ENCODE measurements at places on chromosomes 12 and 14.

DNA sequence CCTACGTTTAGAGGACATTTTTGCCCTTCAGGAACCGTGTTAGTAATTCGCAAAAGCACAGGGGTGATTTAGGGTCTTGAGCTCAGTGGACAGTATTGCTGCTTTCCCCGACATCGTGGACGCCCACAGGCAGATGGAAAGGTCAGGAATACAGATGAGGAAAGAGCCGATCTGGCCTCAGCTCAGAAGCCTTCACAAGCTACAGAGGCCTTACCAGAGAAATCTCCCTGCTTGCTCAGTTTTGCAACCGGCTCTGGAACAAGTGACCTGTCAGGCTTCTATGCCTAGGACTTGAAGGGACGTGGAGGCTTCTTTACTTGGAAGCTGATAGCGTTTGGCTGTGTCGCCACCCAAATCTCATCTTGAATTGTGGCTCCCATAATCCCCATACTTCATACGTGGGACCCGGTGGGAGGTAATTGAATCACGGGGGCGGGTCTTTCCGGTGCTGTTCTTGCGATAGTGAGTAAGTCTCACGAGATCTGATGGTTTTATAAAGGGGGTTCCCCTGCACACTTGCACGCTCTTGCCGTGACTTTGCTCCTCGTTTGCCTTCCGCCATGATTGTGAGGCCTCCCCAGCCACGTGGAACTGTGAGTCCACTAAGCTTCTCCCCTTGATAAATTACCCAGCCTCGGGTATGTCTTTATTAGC, 332.5 kb downstream of the MED13L start:
- no peak for DNase-seq

- no peak for DNase-seq
Measured at GRCh38 chr12:41274643-41275042, 86.5 kb downstream of the PDZRN4 start.

DNA sequence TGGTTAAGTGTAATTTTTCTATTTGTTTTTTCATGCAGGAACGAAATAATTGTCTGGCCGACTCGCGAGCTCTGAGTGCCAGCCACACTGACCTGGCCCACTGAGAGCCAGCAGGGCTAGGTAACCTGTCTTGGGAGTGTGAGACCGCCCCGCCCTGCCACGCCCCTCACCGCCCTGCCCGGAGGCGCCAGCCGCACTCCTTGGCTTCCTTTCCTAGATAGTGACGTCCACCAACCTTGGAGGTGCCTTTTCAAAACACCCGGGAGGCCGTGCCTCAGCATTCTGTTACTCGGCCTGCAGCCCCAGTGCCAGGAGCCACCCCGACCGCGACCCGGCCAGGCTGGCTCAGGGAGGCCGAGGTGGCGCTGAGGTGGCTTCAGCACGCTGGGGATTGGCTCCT, 21.7 kb downstream of the XRCC3 start:
- no peak for DNase-seq

GRCh38 chr12:115760231-115760630, 517.3 kb downstream of the MED13L start:
- no peak for DNase-seq

GRCh38 chr12:5967645-5968415, 22.8 kb upstream of the ANO2 start:
- no peak for DNase-seq

DNA sequence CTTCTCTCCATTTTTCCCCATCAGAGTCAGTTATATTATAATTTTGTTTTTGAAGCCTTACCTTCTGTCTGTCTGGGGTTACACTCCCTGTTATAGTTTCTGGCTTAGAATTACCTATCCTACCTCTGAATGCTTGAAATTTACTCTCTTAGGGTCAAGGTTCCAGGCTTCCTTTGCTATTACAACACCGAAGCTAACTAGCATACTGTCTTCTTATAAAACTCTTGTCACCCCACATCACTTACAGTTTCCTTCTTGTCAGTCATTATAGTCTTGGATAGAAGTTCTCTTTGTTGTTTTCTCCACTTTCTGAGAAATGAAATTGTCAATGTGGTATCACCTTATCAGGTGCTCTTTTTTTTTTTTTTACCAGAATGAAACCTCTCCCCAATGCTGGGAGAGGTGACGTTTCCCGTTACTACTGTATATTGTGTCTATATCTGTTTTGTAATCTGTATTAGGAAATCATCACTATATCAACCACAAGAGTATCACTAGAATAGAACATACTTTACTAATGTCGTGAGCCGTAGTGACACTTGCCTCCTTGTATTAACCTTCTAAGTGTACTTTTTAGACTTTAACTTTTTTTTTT, 69.2 kb upstream of the PSMA6 start:
- DNase-seq = no peak

DNA sequence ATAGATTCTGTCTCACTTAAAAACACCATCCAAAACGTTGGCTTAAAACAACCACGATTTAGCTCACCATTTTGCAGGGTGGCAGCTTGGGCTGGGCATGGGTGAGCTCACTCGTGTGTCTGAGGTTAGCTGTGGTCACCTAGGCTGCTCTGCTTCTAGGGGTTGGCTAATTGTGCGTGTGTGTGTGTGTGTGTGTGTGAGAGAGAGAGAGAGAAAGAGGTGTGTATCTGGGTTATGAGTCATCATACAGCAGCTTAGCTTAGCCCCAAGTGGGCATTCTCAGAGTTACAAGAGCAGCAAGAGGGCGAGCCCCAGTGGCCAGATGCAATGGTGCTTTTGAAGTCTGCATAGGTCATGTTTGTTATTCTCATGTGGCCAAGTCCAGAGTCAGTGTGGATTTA, 6.0 kb downstream of the FBXW8 start:
- DNase-seq = peak; percentile 73

GRCh38 chr14:51119411-51120051, 24.6 kb upstream of the TRIM9 start:
- no peak for DNase-seq

DNA sequence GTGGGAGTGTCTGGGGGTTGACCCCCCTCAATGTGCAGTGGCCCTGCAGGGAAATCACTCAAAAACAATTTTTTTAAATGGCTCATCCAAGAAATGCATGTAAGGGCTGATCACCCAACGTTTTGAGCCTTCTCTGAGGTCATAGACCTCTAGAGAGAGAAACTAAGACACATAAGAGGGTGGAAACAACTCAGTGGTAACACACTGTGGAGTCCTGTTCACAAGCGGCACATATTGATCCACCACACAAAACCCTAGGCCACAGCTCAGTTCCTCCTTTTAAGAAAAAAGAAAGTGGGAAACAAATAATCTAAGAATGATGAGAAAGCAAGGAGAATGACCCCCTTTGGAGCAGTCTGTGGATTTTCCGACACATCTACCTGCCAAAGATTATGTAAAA, 83.0 kb upstream of the METAP2 start:
- no peak for DNase-seq

GRCh38 chr14:94771906-94772490, 2.1 kb upstream of the GSC start:
- no peak for DNase-seq

- DNase-seq = peak; percentile 94
Measured at GRCh38 chr12:94244165-94245133, 96.1 kb downstream of the PLXNC1 start.

GRCh38 chr12:104130760-104131159, 7.2 kb downstream of the NFYB start:
- DNase-seq = no peak

- no peak for DNase-seq
Measured at GRCh38 chr12:46402451-46402850, 29.9 kb upstream of the SLC38A2 start.

- no peak for DNase-seq
Measured at GRCh38 chr12:49813131-49813530, 15.1 kb downstream of the NCKAP5L start.

GRCh38 chr12:44389896-44390295, 486.2 kb downstream of the NELL2 start:
- DNase-seq = no peak

- DNase-seq = no peak
Measured at GRCh38 chr12:39798977-39799376, 179.4 kb upstream of the ABCD2 start.

DNA sequence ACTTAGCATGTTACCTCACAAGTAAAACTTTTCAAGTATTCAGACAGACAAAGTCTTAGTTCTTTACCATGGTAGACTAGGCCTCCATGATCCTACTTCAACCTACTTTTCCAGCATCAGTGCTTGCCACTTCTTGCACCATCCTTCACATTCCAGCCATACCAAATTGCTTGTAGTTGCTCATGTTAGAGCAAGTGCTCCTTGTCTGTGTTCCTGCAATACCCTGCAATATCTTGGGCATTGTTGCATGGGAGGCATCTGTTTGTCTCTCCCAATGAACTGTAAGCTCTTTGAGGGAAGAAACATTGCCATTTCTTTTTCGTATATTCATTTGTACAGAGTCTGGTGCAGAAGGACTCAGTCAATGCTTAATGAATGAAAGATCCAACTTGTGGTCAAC, 78.0 kb downstream of the SRGAP1 start:
- DNase-seq = no peak

- DNase-seq = no peak
Measured at GRCh38 chr14:84361476-84361875, 1168.5 kb upstream of the FLRT2 start.

DNA sequence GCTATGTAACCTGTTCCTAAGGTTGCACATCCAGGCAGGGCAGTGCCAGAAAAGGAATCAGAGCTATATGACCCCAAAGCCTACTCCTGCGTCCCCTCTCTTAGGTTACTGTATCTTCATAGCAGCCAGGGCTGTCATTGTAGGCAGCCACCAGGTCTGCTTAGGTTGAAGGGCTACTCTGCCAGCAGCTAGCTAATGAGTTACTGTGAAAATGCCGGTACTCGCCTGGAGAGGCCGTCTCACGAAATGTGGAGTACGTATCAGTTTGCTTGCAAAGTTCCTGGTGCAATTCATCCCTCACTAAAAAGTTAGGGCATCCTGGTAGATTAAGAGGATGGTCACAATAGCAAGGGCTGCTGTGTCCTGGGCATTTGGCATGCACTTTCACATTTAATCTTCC, 50.9 kb downstream of the RPH3A start:
- no peak for DNase-seq

DNA sequence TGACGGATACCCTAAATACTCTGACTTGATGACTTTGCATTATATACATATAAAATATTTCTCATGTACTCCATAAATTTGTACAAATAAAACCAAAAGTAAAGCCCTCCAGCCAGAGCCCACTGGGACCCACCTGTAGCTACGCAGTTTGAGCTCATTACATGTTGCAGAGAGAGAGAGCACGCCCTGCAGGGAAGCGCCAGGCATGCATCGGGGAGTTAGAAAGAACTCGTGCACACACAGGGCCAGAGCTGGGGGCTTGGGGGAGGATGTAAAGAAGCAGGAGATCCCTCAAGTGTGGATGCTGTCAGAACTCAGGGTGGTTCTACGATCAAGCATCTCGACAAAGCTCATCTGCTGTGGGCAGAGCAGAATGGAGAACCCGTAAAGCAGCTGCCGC, 178.5 kb upstream of the RTL1 start:
- DNase-seq = no peak
